ENCODE measurements at places on chromosomes 3 and 15. TPM values are rescaled to one million over a fixed set of nuclear protein-coding genes. Genes with fewer than 3 reads are reported as not detected.

- DNase-seq: no peak
Measured at GRCh38 chr3:102200126-102200525, 234.7 kb upstream of the ZPLD1 start.

- DNase-seq: no peak
Measured at GRCh38 chr3:179589143-179589542, 15.3 kb downstream of the MRPL47 start.

DNA sequence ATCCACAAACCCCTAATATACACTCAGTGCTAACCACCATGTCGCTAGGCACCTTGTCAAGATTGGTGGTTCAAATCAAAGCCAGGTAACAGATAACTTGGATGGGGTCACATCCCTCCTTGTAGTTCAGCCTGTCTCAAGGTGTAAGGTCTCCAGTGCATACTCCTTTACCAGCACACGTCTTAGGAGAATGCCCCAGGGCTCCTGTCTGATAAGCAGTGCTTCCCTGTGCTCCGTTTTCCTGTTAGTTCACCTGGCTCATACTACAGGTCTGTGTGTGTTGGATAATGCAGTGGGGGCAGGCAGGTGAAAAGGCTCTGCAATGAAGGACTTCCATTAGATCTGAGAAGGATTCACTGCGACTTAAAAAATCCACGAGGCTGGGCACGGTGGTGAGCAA, 50.7 kb downstream of the ETV5 start:
- no peak for DNase-seq

Gene PIF1
- total RNA-seq: 124 TPM

Gene POPDC2
- total RNA-seq: 0.59 TPM

Data from H7 (cell line).